ENCODE measurements at places on chromosomes 7 and 10. TPM values are rescaled to one million over a fixed set of nuclear protein-coding genes. Genes with fewer than 3 reads are reported as not detected.
A peak's percentile ranks its signal among the peaks of the same experiment; 100 is the strongest.

DNA sequence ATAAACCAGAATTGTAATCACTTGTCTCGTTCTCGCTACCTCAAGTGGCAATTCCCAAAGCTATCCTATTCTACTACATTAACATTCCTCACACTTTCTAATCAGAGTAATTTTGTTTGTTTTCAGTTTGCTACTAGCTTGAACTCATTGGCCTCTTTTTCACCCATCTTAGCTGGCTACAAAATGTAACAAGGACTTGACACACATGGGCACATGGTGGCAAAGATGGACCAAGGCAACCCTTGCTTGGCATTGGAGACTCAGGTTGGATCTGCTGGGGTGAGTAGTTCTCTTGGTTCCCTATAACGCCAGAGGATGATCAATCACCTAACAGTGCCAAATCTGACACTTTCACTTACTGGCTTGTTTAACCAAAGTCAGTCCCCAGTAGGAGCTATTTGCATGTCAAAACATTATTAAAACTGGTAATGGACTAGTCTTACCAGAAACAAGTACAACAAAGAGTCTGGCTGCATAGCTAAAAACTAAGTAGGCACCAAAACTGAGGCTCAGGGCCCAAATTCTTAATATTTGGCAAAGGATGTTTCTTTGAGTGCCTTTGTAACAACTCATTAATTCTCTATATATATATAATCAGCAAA is 1.9 kb downstream of the USP6NL start:
- no peak for DNase-seq

- DNase-seq: no peak
Measured at GRCh38 chr7:56290548-56290947, 174.3 kb upstream of the NUPR2 start.

- no peak for DNase-seq
Measured at GRCh38 chr7:32677593-32677992, 182.3 kb downstream of the AVL9 start.

DNA sequence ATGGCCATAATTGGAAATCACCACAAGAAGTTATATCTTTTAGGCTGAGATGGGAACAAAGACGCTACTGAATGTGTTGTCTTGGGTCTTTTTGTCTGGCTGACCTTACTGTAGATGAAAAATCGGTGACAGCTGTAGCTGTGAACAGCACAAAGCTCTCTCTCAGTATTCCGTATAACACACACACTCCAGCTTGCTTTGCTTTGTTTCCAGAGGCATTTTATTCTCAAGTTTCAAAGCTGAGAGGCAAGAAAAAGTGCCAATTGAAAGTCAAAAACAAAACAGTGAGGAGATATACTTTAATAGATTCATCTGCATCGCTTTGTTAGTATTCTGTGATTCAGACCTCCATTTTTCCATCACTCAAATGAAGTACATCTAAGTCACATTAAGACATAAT is 39.6 kb upstream of the CABCOCO1 start:
- no peak for DNase-seq

DNA sequence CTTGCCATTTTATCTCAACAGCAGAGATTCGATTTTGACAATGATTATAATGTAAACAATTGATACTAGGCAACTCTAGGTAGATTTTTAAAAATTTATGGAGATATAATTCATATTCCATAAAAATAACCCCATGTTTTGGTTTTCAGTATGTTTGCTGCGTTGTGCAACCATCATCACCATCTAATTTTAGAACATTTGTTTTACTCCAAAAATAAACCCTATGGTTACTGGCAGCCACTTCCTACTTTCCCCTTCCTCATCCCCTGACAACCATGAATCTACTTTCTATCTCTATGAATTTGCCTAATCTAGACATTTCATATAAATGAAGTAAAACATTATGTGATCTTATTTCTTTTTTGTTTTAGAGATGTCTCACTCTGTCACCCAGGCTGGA is 401.9 kb downstream of the THSD7A start:
- DNase-seq: no peak

GRCh38 chr10:97005349-97005748 is 173.3 kb downstream of the LCOR start:
- DNase-seq: no peak

- DNase-seq: no peak
Measured at GRCh38 chr10:102327002-102327401, 68.5 kb upstream of the NFKB2 start.

DNA sequence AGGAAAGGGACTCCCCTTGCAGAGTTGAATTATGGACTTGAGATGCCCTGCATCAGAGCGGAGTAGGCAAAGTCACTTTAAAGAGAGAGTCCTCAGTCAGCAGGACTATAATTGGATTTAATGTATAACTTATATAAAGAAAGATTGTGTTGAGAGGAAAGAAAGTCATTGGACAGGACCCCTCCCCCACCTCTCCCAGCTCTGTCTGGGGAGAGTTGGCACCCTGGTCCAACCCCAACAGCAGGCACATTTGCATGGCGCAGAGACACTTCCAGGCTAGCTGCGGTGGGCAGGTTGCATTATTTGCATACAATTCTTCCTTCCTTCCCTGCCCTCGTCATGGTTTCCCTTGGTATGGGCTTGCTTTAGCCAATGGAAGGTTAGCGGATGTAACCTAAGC is 46.1 kb upstream of the NPTX2 start:
- no peak for DNase-seq

- no peak for DNase-seq
Measured at GRCh38 chr10:80136134-80136571, 3.6 kb downstream of the PLAC9 start.

DNA sequence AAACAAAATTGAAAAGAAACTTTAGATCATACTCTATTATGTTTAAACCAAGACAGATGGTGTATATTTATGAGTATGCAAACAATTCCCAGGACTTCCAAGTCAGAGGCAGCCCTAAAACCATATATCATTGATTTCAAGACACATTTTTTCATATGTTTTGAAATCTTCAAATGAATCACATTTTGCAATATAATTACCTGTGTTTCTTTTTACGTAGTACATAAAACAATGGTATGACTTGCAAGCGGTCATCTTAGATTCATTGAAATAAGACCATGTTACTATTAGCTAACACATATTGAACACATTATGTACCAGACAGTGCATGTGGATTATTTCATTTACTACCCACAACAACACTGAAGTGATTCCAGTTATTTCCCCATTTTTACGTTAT is 14.9 kb downstream of the SMURF1 start:
- DNase-seq: no peak

- DNase-seq: no peak
Measured at GRCh38 chr10:37010741-37011140, 114.7 kb upstream of the ANKRD30A start.

GRCh38 chr10:58516119-58516518 is 3.4 kb downstream of the BICC1 start:
- no peak for DNase-seq

- DNase-seq: no peak
Measured at GRCh38 chr10:59310324-59310914, 51.9 kb downstream of the FAM13C start.

GRCh38 chr10:125489731-125490130 is 193.2 kb downstream of the TEX36 start:
- no peak for DNase-seq

DNA sequence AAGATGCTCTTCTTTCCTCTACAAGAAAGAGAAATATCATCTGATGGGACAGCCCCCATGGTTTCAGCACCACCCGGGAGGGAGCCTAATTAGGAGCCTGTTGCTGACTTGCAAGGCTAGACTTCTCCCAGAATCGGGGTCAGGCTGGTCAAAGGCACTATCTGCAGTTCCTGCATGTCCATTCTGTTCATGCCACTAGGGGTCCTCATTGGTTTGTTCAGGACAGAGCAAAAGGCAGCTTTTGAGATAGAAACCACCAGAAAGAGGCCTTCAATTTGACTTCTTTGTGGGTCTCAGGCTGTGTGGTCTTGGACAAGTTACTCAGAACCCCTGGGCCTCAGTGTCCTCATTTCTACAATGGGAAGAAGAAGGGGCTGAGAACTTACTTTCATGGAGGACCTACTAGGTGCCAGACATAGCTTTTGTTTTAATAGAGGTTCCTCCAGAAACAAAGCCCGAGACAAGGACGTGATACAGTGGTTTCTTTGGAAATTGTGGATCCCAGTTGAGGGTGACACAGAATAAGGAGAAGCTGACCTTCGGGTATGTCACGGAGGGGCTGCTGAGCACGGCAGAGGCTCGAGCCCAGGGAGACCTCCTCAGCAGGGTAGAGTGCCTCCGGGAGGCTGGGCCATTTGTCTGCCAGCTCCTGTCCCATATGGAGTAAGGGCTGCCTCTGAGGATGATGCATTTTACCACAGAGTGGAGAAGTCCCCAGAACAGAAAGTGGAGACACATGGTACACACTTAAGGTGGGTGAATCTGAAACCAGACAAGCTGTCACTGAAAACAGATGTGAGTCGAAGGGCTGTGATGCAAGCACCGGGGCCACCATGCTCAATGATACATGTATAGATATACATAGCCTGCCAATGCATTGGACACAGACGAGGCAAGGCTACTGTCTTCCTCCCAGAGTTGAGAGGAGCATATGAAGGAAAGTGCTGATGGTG is 33.1 kb upstream of the NEUROD6 start:
- peak; percentile 55 for DNase-seq

DNA sequence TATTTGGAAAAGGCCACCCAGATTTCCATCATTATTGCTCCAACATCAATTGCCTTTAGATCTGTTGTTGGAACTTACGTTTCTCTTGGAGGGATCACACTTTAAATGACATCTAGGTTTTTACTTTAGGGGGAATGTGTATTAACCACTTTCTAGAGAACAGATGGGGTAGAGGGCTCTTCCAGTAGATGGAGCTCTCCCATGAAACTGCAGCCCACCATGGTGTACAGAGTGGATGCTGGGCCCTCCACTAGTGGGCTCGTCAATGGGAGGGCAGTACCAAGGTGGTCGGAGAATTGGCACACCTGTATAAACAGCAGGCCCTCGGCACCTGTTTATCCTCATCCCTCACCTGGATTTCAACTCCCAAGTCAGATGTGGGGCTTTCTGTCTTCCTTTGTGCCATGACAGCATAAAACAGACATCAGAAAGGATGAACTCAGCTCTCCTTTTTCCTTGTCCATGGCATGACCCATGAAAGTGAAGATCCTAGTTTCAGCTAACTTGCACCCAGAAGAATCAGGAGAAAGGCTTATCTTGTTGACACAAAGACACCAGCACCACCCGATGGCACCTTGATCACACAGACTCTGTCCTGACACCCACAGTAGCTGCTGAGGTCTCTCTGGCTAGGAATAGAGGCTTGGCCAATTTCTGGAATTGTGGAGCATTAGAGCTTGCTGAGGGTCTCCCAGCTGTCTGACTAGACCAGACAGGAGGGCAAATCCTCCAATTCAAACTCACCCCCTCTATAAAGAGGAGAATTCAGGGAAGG is 150.5 kb downstream of the CYP26A1 start:
- DNase-seq: no peak

DNA sequence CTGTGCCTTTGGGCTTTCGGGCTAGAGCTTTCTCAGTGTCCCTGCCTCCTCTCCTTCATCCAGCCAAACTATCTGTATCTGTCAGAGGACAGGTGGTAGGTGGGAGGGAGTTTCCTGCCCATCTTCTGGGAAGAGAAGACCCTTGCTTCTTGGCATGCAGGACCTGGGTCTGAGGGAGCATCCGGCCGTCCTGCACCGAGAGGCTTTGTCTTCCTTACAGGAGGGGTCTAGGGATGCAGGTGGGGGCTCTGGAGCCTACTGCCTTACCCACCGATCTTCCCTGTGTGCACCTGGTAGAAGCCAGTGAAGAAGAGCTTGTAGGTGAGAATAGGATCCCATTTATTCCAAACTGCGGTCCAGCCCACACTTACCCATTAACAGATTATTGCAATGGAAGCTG is 5.8 kb upstream of the KLF6 start:
- DNase-seq: no peak

GRCh38 chr7:5374464-5374863 is 49.2 kb downstream of the TNRC18 start:
- DNase-seq: no peak

DNA sequence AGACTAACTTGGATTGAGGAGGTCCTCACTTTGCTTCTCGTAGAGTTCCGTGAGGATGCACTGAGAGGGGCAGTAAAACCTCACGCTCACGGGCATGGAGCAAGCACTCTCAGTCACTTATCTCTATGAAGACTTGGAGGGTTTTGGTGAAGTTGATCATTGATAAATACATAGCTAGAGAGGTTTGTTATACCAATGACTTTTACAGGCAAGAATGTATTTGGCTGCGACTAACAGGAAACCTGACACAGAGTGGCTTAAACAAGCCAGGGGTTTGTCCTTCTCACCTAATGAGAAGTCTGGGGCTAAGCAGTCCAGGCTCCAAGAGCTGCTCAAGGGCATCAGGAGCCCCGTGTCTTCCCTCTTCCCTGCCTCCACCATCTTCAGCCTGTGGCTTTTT is 6.1 kb downstream of the BICC1 start:
- no peak for DNase-seq

DNA sequence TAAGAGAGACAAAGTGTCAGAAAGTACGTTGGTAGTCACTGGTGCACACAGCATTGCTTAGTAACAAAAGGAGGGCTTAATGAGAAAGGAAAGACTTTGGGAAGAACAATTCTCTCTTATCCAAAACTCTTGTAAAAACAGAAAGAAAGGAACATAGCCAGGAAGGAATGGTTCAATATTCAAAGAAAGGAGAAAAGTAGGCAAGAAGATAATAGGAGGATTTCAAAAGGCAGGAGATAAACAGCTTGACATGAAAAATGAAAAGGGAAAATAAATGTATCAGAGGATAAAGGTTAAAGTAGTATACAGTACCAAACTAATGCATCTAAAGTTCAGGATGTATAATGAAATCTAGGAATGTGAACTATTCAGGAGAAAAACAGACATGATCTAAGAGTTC is 20.1 kb downstream of the ZFAND4 start:
- no peak for DNase-seq

The ASB10 gene
- not detected for total RNA-seq

The TMEM196 gene
- not detected for total RNA-seq

The CAMK2B gene
- total RNA-seq: not detected

The CPA2 gene
- 0.84 TPM for total RNA-seq

The ZNF680 gene
- 12.0 TPM for total RNA-seq

The CYP26C1 gene
- 0.16 TPM for total RNA-seq

The ANKRD1 gene
- total RNA-seq: not detected

The OPN4 gene
- not detected for total RNA-seq

Measured in K562 (cell line).